ENCODE measurements at places on chromosomes 2 and 18.

- DNase-seq = peak; percentile 69
Measured at GRCh38 chr2:112493858-112494648, 12.1 kb downstream of the TTL start.

DNA sequence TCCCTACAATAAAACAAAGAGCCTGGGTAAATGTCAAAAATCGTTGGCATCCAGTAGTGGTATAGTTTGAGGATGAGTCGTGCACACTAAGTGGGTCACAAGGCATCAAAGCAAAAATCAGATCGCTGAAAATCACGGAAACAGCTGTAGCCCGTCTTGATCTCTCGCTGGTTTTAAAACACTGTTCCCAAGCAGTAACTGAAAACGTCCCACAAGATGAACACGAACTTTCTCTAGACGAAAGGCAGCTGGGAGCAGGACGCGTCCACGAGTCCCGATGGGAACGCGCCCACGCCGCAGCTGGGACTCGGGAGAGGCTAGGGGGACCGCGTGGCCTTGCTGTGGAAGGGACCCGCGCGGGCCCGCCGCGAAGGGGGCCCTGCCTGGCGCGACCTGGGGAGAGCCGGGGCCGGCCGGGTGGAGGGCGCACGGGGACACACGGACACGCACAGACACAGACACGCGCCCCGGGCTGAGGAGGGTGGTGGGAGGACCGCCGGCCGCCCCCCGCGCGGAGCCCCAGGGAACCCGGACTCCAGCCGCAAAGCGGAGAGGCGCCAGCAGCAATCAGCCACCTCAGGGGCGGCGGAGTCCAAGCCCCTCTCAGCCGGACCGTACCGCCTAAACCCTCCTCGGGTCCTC lies 651 bp downstream of the STK17B start:
- peak; percentile 44 for DNase-seq

DNA sequence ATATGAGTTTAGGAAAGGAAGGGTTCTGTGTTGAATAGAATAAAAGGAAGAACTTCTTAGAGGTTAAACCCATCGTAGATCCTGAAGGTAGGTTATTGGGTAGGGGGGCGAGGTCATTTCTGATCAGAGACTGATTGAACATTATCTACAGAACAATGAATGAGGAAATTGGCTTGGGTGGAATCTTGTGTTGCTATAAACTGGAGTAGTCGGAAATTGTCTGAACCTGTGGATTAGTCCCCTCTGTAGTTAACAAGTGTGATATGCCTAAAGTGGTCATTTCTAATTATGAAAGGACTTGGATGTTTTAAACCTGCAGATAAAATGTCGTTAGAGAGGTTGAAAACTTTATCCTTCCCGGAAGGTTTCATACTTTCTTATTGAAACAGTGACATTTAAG lies 42.1 kb downstream of the EML4 start:
- DNase-seq = no peak

DNA sequence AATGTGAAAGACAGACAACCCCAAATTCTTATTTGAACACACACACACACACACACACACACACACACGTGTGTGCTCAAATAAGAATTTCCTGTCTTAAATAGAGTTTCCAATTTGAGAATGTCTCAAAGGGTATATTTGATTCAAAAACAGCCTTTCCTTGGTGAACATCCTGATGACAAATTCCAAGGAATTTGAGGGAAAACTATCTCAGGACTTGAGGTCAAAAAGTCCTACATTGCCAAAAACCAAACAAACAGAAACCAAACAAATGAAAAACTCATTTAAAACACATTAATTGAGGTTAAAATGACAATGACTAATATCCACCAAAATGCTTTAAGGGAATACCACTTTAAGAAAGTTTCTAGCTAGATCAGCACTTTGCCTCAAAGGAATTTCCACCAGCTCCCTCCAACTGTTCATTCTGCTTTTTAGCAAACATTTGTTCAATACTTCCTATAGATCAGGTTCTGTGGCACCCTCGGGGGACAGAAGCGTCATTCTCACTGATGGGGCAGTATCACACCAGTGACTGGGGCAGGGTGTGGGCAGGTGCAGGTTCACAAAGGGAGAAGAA lies 232.1 kb upstream of the TRIB2 start:
- peak; percentile 67 for DNase-seq

DNA sequence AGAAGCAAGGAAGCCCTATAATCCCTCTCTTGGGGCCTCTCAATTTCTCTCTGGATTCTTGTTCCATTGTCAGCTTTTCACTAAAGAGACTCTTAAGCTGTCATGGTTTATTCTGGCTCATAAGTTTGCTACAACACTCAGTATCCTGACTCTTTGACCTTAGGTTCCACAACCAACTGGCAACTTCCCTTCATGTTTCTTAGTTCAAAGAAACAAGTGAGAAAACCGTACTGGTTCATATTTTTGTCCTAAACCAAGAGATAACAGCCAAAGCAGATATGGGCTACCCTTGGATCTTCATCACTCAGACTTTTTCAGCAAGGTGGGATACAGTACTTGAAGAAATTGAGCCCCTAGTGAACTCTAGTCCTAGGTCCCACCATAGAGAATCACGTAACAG lies 109.9 kb upstream of the CRIM1 start:
- DNase-seq = no peak

DNA sequence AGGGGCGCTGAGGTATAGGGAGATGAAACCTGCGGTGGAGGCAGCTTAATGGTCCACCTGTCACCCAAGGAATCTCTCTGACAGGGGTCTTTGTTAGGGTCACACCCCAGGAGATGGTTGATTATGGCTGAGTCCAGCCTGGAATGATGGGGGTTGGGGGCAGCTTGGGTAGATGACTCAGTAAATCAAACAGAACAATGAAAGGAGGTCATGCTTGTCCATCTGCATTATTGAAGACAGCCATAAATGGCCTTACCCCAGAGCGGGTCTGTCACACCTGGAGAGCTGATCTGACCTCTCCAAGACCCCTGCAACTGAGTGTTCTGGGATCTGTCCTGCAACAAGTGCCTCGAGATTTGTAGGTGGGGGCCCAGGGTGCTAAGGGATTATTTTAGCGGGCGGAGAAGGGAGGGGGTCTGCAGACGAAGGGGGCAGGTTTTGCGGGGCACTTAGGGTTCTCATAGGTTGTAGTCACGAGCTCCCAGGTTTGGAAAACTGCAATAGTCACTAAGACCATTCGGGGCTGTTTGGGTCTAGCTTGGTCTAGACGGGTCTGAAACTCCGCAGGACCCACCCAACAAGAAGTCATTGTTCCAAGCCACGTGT lies 771 bp upstream of the IGFBP2 start:
- DNase-seq = no peak

DNA sequence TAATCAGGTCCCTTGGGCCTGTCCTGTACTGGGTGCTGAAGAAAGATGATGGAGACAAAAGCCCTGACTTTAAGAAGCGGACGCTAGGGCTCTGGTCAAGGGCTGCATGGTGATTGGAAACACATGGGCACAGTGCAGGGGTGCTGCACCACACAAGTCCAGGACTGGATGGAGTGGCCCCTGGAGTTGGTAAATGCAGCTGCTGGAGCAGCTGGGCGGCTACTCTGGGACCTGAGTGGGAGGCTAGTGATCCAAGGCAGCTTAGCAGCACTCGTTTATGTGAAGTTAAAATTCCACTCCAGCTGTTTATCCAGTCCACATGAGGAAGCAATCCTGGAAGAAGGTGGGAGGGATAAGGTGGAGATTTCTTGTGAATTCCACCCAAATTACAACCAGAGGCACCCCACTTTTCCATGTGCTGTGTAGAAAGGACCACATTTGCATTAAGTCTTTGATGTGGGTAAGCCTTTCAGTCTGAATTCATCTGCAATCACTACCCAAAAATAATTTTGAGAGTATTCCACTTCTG lies 24.9 kb downstream of the MERTK start:
- peak; percentile 71 for DNase-seq

GRCh38 chr2:240902615-240903041 lies 3.5 kb upstream of the CROCC2 start:
- no peak for DNase-seq

DNA sequence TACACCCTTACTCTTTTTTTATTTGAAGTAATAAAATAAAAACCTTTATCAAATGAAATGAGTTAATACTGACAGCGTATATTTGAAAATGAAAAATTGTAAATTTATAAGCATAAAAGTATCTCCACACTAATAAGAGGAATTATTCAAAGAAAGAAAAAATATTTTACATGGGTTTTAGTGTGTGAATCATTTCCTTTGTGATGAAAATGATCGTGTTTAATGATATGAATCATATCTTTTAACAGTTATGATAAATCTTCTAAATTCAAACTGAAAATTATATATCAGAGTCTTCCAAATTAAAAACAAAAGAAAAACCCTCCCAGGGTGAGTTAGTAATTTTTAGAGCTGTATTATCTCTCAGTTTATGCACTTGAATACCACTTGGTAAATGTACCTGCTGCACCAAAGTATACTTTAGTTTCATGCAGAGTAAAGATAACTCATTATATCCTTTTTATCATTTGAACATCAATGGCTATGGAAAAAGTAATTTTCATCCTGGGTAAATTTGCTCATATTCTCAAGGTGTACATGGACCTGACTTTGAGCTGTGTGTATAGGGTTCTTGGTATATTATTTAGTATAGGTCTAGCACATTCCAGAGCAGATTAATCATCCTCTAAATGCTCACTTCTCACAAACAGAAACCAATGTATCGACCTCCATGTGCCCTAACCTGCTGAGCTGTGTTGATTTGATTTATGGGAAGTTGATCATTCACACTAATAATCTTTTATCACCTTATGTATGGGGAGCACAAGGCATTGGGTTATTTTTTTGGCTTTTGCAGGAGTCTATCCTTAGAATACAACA lies 98.7 kb upstream of the VWC2L start:
- DNase-seq = peak; percentile 0

DNA sequence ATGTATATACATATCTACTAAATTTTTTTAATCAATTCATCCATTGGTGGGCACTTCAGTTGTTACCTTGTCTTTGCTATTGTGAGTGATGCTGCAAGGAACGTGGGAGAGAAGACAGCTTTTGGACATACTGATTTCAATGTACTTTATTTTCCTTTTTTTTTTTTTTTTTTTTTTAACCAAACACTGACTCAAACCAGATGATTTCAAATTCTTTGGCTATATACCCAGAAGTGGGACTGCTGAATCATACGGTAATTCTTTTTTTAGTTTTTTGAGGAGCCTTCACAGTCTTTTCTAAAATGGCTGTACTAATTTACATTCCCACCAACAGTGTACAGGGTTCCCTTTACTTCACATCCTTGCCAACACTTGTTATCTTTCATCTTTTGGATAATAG lies 204.7 kb downstream of the INSIG2 start:
- peak; percentile 84 for DNase-seq
